ENCODE measurements at places on chromosomes 3 and 15. TPM values are rescaled to one million over a fixed set of nuclear protein-coding genes. Genes with fewer than 3 reads are reported as not detected.

CFAP100 gene
- polyA plus RNA-seq: not detected

DGKG gene
- polyA plus RNA-seq: 1.6 TPM

MELTF gene
- polyA plus RNA-seq: 1.9 TPM

MKRN2OS gene
- 9.0 TPM for polyA plus RNA-seq

ITIH1 gene
- not detected for polyA plus RNA-seq
